T-helper 17 cell (primary cell): ENCODE measurements at places on chromosomes 11 and 22.
A peak's percentile ranks its signal among the peaks of the same experiment; 100 is the strongest.

GRCh38 chr11:110894224-110894623 lies 182.0 kb upstream of the ARHGAP20 start:
- no peak for DNase-seq

DNA sequence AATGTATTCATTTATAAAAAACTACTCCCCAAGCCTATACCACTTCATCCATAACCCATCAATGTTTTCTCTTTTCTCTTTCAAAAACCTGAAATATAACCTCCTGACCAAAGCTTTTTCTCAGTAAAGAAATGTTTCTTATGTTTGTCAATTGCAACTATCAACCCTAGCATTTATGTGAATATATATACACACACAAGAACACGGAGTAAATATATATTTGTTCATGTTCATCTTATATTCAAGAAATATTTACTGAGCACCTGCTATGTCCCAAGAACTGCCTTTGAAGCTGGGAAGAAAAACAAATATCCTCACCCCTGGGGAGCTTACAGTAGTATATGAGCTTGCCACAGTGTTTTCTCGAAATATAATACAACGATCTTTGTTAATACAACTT lies 3.5 kb downstream of the MRTFA start:
- DNase-seq: no peak

GRCh38 chr11:45928535-45929215 lies 6.2 kb downstream of the LARGE2 start:
- DNase-seq: no peak

- no peak for DNase-seq
Observed at GRCh38 chr11:121733858-121734257, 281.1 kb upstream of the SORL1-AS1 start.

DNA sequence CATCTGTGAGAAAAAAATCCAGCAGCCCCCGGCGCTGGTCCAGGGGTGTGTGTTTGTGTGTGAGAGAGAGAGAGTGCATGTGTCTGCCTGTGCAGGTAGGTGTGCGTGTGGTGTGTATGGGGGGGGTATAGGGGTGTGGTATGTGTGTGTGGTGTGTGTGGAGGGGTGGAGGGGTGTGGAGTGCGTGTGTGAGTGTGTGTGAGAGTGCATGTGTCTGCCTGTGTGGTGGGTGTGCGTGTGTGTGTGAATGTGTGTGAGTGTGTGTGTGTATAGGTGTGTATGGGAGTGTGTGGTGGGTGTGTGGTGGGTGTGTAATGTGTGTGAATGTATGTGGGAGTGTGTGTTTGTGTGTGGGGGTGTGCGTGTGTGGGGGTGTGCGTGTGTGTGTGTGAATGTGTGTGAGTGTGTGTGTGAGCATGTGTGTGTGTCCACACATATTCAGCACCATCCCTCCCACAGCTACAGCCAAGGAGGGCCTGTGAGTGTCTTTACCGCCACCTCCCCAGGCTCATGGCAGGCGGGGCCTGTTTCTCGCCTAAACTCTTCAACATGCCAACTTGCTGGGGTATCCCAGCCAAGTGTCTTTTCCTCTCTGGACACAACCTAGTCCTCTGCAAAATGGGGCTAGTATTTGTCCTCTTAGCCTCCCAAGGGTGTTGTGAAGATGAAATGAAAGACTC lies 11.9 kb downstream of the LMO1 start:
- DNase-seq: no peak

DNA sequence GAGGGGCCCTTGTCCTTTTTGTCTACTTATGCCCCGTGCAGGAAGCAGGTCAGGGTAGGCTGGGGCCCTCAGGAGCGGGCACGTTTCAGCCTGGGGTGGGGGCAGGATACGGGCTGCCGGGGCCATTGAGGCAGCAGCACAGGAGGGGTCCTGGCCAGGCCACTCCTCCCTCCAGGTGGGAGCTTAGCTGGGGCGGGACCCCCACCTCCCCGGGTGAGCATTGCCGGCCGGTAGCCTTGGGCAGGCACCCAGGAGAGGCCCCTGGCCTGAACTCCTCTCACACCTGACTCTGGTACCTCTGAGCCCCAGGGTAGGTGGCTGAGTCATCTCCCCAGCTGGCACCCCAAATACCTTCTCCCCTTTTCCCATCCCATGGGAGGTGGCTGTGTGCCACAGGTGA lies 5.0 kb upstream of the MUC6 start:
- DNase-seq: no peak

GRCh38 chr11:125072218-125072960 lies 9.3 kb downstream of the SLC37A2 start:
- no peak for DNase-seq

DNA sequence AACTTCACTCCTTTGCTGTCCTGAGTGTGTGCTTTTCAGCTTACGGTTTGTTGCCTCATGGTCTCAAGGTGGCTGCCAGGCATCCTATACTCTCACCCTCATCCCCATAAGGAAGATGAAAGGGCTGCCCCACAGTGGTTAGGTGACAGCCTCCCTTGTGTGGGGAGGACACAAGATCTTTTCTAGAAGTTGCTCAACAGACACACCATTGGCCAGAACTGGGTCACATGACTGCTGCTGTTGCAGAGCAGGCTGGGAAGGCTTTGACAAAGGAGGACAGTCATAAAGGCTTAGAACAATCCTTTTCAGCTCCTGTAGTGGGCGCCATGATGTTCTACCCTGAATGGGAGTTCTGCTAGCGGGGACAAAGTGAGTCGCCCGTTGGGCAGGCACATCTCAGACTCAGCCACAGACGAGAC lies 69.7 kb upstream of the RASD2 start:
- DNase-seq: no peak

DNA sequence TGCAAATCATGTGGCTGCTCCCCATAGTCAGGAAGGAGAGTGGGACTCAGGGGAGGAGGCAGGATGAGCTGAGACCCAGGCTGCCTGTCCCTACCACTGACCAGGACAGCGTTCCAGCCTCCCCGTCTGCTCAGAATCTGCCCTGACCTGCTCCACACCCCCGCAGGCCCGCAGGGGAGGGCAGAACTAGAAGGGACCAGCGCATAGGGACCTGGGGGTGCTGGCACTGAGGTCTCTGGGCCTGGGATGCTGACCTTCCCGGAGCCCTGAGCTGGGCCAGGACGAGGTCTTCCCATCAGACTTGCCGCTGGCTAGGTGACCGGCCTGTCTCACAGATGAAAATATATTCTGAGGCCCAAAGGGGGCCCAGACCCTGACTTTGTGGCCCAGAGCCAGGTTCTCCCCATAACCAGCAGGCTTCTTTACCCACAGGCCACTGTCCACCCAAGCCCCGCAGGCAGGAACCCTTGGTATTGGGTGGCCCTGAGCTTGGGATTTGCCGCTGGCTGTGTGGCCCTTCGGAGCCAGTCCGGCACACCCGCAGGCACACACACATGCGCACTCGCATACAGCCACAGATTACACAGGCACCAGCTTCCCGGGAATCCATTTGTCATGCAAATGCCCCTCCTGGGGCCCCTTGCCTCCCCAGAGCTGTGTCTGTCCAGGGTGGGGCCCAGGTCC lies 13.8 kb upstream of the PIM3 start:
- DNase-seq: no peak

DNA sequence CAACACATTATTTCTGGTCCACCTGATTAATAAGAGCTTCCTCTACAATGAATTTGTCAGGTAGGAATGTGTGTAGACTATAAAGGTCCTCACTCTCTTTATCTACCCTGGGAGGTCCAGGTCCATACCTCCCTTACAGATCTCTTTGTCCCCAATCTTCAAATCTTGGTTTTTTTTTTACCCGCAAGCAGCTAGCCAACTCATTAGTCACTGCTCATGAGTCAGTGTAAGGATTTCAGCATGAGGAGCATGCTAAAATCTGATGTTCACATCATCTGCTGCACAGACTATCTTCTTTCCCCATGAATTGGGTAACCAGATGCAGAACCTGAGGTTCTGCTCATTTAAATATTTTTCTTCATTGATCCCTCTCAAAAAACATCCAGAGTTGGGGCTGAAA lies 397.0 kb upstream of the ISX start:
- DNase-seq: no peak

- DNase-seq: no peak
Observed at GRCh38 chr11:84563356-84563755, 1063.8 kb downstream of the DLG2 start.

GRCh38 chr11:20452585-20452984 lies 65.1 kb downstream of the PRMT3 start:
- no peak for DNase-seq

DNA sequence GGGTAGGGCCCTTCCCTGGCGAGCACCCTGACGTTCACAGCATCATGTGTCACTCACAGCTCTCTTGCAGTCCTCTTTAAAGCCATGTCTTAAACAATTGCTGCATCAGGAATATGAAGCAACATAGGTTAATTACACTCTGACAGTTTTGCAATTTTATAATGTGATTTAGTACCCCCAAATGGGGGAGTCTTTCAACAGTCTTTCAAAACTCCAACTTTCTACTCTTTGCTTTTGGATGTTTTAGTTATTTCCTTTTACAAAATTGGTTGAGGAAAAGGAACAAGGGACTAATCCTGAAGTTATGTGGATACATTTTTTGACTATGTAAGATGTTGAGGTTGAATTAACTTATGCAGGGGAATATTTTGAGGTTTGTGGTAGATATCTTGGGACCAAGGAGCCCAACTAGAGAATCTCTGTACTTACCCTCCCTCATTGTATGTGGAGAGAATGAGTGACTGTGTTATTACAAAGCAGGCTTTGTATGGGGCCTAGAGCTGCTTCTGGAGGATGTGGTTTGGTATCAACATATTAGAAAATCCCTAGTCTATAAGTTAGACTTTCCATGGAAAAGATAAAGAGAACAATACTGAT lies at the start of gene MMP8:
Gene MMP8 (minus strand): TSS at position 51 of the 597 bp plus-strand sequence. CDS start 99 bp downstream, outside the sequence.
- no peak for DNase-seq

- DNase-seq: no peak
Observed at GRCh38 chr11:14234446-14234845, 124.5 kb downstream of the RRAS2 start.

DNA sequence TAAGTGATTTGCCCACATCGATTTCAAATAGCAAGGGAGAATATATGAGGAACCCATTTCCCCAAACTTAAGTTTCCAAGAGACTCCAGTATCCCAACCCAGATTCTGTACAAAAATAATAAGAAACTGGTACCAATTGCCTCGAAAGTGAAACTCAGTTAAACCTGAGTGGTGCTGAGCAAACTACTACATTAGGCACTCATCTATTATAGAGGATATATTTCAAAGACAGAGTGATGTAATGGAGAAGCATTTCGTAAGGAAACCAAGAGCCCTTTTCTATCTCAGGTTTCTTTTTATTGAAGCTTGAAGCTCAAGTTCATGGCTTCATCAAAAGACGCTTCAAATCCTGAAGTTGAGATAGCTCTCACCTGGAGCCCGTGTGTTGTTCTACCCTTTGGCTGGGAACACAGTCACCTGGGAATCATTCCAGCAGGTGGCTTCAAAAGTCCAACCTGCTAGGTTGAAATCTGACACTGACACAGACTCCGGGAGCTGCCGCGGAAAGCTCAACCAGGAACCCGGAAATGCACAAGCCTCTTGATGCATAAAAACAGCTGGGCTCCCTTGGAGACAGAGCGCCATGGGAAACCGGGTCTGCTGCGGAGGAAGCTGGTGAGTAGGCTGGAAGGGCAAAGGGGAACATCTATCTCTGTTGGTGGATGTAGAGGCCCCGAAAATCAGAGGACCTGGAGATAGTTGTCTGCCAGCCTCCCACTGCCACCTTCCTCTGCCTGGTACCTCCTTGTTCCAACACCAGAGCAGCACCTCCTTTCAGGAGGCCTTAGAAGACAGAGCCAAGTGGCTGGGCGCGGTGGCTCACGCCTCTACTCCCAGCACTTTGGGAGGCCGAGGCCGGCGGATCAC lies at the start of gene C11orf52:
Gene C11orf52 (plus strand): TSS at position 524 of the 867 bp plus-strand sequence. CDS start 60 bp downstream, at position 584.
- no peak for DNase-seq

DNA sequence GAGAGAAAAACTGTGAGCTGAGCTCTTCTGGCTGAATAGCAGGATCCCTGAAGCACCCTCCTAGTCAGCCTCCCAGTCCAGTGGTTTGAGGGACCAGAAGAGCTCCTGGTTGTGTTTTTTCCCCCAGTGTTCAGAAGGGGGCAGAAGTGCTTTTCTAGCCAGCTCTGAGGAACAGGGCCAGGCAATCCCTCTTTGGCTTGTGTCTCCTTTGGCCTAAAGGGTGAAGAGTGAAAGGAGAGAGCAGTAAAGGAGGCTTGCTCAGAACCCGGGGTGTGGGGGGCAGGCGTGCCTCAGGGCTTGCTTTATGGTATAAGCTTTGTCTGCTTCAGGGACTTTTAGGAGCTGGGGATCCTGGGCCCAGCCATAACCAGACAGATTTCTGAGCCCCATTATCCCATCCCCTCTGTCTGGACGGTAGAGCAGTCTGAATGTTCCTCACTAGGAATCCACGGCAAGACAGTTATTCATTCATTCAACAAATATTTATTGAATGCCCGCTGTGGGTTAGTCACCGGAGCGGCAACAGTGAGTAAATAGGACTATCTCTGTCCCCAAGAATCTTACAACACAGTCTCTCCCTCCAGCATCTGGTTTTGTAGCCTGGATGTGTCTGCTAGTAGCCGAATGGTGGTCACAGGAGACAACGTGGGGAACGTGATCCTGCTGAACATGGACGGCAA lies 14.5 kb downstream of the ACP2 start:
- no peak for DNase-seq

- DNase-seq: peak; percentile 73
Observed at GRCh38 chr11:2888266-2888968, 2.8 kb upstream of the CDKN1C start.

- no peak for DNase-seq
Observed at GRCh38 chr22:19957445-19957844, 15.8 kb upstream of the TXNRD2 start.

DNA sequence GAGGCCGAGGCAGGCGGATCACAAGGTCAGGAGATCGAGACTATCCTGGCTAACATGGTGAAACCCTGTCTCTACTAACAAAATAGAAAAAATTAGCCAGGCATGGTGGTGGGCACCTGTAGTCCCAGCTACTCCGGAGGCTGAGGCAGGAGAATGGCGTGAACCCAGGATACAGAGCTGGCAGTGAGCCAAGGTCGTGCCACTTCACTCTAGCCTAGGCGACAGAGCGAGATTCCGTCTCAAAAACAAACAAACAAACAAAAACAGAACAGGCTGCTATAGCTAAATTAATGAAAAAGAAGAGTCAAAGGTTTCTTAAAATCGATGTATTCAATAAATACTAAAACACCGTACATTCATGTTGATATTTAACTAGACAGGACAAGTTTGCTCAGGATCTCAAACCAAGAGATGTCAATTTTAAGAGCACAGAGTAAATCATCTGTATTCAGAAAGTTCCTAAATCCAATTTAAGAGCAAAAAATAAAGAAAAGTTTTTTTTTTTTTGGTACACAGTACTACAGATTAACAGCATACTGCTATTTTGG lies 59.9 kb downstream of the NUP98 start:
- DNase-seq: no peak

- DNase-seq: no peak
Observed at GRCh38 chr11:66856496-66857233, at the start of gene LRFN4. LRFN4 (plus strand) TSS chr11:66857064; CDS start chr11:66857745, 681 bp downstream.

DNA sequence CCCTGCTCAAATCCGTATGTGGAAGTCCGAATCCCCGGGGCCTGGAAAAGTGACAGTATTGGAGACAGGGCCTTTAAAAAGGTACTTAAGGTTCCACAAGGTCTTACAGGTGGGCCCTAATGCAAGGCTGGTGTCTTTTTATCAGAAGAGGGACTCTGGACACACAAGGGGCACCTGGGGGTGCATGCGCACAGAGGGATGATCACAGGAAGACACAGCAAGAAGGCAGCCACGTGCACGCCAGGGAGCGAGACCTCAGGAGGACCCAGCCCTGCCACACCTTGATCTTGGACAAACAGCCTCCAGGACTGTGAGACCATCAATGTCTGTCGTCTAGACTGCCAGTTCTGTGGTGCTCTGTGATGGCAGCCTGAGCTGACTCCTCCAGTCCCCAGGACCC lies 96.5 kb downstream of the SHANK2 start:
- no peak for DNase-seq

GRCh38 chr11:12157241-12157661 lies 46.9 kb downstream of the MICAL2 start:
- DNase-seq: no peak

GRCh38 chr11:37849706-37850105 lies 1251.7 kb upstream of the RAG2 start:
- no peak for DNase-seq
